ENCODE measurements at places on chromosomes 13 and 19. TPM values are rescaled to one million over a fixed set of nuclear protein-coding genes. Genes with fewer than 3 reads are reported as not detected.

The TLE6 gene
- not detected for total RNA-seq

DNA sequence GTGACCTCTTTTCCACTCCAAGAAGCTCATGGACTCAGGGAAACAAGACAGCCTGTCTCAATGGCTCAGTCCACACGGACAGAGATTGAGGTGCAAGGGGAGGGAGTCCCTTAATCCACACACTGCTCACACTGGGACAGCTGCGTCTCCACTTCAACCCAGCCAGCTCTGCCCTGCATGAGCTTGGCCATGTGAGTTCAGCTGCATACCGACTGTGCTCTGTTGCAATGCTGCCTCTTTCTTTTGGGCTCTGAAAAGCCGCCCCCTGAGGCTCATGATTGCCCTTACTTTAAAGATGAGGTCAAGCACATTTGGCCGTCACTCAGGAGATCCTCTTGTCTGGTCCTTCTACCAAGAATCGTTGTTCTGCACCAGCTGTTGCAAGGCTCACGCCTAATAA lies 64.8 kb upstream of the KCTD15 start:
- DNase-seq = no peak

DNA sequence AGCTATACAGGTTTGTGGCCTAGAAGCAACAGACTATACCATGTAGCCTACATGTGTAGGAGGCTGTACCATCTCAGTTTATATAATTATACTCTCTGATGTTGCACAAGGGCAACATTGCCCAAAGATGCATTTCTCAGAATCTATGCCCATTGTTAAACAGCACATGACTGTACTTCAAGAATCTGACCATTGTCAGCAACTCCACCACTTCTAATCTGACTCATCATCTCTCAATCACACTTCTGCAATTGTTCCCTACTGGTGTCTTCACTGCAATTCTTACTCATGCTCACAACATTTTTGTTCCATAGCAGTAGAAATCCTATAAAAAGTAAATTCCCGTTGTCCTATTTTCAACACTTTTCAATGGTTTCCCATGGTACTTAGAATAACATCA lies 63.9 kb upstream of the ATXN8OS start:
- DNase-seq = no peak

DNA sequence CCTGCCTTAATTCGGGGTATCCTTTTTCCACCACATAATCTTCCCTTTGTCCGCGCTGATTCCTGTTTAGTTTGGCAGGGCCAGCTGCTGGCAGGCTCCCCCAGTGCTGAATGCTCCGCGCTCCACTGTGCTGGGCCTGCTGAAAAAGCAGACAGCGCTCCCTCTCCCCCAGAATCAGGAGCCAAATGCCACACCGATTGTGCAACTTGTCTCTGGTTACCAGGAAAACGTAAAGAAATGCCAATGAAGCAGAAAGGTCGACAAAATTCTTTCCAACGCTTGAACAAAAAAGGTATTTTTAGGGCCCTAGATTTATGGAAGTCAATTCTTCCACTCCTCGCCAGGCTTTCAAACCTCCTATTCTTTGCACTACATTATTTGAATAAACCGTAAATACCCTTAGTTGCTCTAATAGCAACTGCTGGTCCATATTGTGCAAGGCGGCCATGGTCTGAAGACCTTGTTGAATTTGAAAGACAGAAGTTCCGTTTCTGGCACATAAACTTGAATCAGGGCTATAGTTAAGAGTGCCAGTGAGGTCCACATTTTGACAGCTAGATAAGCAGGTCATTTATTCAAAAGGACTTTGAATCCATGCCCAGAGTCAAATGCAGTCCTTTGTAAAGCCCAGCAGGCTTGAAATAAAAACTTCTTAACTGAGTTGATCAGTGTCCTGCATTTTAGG lies 206.7 kb upstream of the RFC3 start:
- no peak for DNase-seq

The FXYD3 gene
- not detected for total RNA-seq

The SHFL gene
- 109 TPM for total RNA-seq

Measured in naive thymus-derived CD8-positive, alpha-beta T cell (primary cell).